OCI-LY7 (cell line): ENCODE measurements at places on chromosomes 5 and 9.

GRCh38 chr5:158121678-158122077, 262.7 kb upstream of the CLINT1 start:
- DNase-seq: peak; percentile 40

DNA sequence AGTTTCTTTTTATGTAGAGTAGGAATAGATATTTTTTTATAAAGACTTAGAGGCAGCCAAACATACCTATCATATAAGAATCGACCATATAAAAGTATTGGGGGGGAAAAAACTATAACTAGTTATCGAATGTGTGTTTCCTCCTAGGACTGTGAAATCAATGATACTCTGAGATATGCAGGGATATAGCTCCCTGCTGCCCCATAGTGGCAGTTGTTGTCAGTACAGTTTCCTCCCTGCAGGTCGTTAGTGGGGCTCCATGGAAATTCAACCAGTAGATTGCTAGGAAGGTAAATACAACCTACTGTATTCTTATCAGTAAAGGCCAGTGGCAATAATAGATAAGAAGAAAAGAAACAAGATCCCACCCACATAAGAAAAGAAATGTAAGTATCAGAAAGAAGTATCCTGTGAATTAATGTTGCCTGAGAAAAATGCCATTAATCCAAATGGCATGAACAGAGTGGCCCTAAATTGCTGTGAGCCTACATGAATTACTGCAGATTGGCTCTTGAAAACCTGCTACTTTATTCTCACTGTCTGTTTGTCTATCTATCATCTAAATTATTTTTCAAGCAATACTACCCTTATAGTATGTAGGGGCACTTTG, 136.9 kb upstream of the FBN2 start:
- DNase-seq: peak; percentile 36

- DNase-seq: no peak
Observed at GRCh38 chr5:93594591-93595419, 11.8 kb downstream of the NR2F1 start.

- DNase-seq: no peak
Observed at GRCh38 chr5:84985148-84985547, 600.5 kb upstream of the EDIL3 start.
